ENCODE measurements at places on chromosomes 6 and 20. TPM values are rescaled to one million over a fixed set of nuclear protein-coding genes. Genes with fewer than 3 reads are reported as not detected.

DNA sequence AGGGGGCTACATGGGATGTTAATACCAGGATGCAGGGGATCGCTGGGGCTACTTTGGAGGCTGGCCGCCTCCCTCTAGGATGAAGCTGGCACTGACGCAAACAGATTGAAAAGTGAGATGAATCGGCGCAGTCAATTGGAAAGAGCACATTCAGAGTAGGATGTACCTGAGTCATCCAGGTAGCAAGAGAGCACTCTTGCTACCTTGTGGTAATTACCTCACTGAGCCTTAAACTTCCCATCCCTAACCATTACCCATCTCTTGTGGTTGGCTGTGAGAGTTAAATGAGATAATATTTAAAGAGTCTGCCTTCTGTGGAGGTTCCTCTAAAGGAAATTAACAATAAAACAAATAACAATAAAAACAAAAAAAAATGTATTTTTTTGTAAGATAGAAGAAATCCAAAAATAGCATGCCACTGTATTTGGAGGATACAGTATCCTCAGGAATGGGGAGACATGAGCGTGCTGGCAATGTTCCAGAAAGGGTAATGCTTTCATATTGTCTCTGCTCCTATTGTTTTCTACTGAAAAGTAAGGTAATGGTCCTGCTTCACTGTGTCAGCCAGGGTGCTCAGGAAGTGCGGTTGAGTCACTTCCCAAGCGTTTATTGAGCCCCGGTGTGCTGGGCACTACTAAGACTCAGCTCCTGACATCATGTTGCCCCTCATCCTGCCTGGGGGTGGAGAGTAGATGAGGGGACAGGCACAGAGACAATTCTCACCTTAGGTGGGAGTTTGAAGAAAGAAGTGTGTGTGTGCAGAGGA is 301.1 kb downstream of the EYA4 start:
- no peaks in the 10 kb centered on the region for H3K27me3 ChIP-seq
- no peak overlapping the region for H3K27ac ChIP-seq
- H3K4me1 ChIP-seq: no peaks in the 10 kb centered on the region
- no peak for DNase-seq

GRCh38 chr6:21003780-21004541 is 469.7 kb downstream of the CDKAL1 start:
- peak overlapping the region; percentile 83 for H3K27ac ChIP-seq
- peak; percentile 72 for DNase-seq
- no peaks in the 10 kb centered on the region for H3K27me3 ChIP-seq
- H3K36me3 ChIP-seq: no peaks in the 10 kb centered on the region
- peak overlapping the region; percentile 32 for H3K4me3 ChIP-seq
- H3K4me1 ChIP-seq: peaks cover 20% of the 10 kb centered on the region

DNA sequence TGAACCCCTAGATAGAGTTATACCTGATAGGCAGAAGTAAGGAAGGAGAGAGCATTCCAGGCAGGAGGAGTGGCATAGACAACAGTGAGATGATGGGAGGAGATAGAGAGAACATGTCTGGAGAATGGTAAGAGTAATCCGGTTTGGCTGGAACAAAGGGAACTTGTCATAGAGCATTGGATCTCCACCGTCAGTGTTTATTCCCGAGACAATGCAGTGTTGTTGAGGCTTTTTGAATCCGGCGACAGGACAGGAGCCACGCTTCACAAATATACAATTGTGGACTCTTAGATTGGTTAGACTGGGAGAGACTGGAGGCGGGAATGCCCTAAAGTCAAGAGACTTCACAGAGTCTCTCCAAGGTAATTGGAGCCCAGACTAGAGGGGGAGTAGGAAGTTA is 119.8 kb downstream of the ANKS1A start:
- H3K27me3 ChIP-seq: no peaks in the 10 kb centered on the region
- H3K4me1 ChIP-seq: no peaks in the 10 kb centered on the region
- no peaks in the 10 kb centered on the region for H3K36me3 ChIP-seq
- no peak for DNase-seq
- no peak overlapping the region for H3K27ac ChIP-seq

SLC24A3 gene
- polyA plus RNA-seq: not detected

DNA sequence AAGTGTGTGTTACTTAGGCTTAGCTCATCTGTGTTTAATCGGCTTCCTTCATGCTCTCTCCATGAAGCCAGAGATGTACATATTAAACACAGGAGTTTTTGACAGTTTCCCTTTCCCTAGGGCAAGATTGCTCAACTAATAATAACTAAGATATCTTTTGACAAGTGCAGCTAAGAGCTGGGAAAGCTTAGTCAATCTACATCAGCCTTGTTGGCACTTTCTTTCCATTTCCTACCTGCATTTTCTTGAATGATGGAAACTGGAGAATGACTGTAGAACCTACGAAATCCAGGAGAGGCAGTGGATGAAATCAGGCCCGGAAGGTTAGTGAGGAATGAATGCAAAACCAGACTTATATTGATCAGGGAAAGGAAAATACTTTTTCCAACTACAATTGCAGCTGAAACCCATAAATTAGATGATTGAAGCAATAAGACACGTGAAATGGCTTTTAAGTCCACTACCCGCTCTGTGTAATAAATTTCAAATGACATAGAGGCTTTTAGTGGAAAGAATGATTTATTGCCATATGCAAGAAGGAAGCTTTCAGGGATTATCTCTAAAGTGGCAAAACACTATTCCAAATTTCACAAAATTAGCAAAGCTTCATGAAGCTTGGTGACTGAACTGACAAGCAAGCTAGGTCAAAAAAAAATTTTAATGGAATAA is 237.2 kb upstream of the ID4 start:
- H3K4me1 ChIP-seq: no peaks in the 10 kb centered on the region
- no peak overlapping the region for H3K4me3 ChIP-seq
- no peaks in the 10 kb centered on the region for H3K27me3 ChIP-seq
- H3K36me3 ChIP-seq: no peaks in the 10 kb centered on the region

GSTA3 gene
- not detected for polyA plus RNA-seq

RIMS4 gene
- 0.02 TPM for polyA plus RNA-seq

- no peaks in the 10 kb centered on the region for H3K36me3 ChIP-seq
- no peaks in the 10 kb centered on the region for H3K27me3 ChIP-seq
Observed at GRCh38 chr20:59378396-59378795, 78.0 kb downstream of the EDN3 start.

DNA sequence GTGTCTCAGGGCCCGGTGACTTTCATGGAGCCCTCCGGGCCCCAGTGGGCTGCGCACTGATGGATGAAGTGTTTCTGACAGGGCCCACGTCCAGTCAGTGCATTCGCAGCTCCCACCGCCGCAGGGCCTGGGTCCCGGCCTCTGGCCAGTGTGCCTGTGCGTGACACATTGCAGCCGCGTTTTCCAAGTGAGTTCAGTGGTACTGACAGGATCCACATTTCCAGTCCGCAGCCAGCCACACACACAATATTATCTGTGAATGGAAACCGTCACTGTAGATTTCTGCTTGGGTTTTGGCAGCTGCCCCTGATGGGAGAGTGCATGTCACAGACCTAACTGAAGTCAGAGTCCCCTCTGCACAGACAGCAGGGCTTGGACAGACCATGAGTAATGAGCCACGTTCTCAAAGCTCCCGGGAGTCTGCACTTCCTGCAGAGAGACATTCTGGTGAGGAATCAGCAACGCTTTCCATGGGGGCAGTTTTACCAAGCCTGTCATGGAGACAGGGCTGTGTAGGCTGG is 171.4 kb downstream of the MYLK4 start:
- no peaks in the 10 kb centered on the region for H3K4me1 ChIP-seq
- H3K36me3 ChIP-seq: no peaks in the 10 kb centered on the region
- H3K4me3 ChIP-seq: no peak overlapping the region
- H3K27me3 ChIP-seq: no peaks in the 10 kb centered on the region
- no peak for DNase-seq
- no peak overlapping the region for H3K27ac ChIP-seq

DNA sequence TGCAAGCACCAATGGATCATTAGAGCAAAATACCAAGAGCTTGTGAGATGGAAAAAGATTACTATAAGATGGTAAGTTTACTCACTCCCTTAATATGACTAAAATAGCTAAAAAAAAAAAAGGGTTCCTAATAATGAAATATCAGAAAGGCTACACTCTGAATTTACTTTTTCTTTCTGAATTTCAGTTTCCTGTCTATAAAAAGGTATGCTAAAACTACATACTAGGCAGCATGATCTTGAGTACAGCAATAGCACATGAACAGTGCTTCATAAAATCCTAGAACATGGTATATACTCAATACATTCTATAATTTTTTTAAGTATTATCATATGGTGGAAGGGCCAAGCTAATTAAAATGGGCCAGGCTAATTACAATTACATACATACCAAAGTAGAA is 24.0 kb upstream of the FAM135A start:
- no peaks in the 10 kb centered on the region for H3K4me1 ChIP-seq
- no peak overlapping the region for H3K4me3 ChIP-seq
- no peak for DNase-seq
- H3K27me3 ChIP-seq: no peaks in the 10 kb centered on the region

GRCh38 chr20:57480444-57481160 is 44.3 kb downstream of the CTCFL start:
- DNase-seq: peak; percentile 83
- H3K4me3 ChIP-seq: peak overlapping the region; percentile 45
- H3K27ac ChIP-seq: peak overlapping the region; percentile 93
- H3K4me1 ChIP-seq: peaks cover 59% of the 10 kb centered on the region

DNA sequence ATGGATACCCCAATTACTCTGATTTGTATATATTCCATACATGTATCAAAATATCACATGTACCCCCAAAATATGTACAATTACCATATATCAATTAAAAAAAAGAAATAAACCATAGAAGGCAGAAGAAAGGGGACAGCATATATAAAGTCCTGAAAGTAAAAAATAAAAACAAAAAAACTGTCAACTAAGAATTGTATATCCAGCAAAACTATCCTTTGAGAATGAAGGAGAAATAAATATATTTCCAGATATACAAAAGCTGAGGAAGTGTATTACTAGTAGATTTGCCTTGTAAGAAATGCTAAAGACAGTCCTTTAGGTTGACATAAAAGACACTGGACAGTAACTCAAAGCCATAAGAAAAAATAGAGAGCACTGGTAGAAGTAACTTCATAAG is 9.3 kb upstream of the RIPOR2 start:
- peaks cover 35% of the 10 kb centered on the region for H3K4me1 ChIP-seq
- H3K4me3 ChIP-seq: no peak overlapping the region
- no peaks in the 10 kb centered on the region for H3K36me3 ChIP-seq
- H3K27ac ChIP-seq: no peak overlapping the region
- no peaks in the 10 kb centered on the region for H3K27me3 ChIP-seq

PTPRA gene
- polyA plus RNA-seq: 36.5 TPM
